DMS 273 treated with DMSO at 0.1 percent for 48 hours (cell line): ENCODE measurements at places on chromosomes 12 and 14.

- DNase-seq, result peak; percentile 77
Observed at GRCh38 chr14:55807053-55807880, 227.3 kb downstream of the KTN1 start.

DNA sequence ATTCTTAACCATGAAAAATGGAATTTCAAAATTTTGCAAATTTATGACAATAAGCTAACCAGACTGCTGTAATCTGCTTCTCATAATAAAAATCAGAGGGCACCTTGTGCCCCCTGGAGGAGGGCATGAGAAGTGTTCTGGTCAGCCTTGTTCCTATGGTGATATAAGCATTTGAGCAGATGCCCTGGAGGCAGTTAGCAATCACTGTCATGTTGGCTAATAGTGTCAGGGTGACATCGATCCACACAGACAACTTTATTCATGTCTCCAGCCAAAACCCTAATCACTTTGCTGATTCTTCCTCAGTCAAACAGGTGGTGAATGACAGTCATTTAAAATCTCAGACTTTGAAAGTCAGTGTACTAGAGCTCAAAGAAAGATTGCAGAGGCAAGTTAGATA is 943.0 kb downstream of the GALC start:
- DNase-seq, result peak; percentile 13

GRCh38 chr12:110934093-110934852 is 13.9 kb upstream of the MYL2 start:
- DNase-seq, result no peak

- no peak for DNase-seq
Observed at GRCh38 chr12:14393751-14394150, 28.3 kb downstream of the ATF7IP start.

DNA sequence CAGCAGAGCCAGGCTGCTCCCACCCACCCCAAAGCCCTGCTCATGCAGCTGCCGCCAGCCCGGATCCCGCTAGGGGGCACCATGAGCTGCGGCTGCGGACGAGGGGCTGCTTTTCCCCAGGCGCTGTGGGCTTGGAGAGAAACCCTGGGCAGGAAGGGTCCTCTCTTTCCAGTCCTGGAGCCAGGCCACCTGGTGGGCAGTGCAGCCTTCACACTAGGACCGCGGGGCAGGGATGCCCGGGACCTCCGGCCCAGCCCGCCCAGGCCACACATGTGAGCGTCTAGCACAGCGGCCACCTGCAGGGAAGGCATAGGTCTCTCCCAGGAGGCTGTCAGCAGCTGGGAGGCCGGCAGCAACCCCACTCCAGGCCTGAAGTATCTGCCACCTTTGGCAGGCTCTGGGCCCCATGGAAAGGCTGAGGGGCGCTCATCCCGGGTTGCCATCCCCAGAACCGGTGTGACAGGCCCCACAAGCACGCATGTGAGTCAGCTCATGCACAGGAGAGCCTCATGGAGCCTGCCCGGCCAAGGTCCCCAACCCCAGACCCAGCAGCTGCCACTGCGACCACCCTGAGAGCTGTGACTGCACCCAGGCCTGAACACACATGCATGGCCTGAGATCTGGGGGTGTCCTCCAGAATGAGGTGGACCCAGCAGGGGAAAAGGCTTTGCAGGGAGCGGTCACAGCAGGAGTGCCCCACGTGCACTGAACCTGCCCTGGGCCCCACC is 280.0 kb upstream of the RTL1 start:
- DNase-seq, result no peak

DNA sequence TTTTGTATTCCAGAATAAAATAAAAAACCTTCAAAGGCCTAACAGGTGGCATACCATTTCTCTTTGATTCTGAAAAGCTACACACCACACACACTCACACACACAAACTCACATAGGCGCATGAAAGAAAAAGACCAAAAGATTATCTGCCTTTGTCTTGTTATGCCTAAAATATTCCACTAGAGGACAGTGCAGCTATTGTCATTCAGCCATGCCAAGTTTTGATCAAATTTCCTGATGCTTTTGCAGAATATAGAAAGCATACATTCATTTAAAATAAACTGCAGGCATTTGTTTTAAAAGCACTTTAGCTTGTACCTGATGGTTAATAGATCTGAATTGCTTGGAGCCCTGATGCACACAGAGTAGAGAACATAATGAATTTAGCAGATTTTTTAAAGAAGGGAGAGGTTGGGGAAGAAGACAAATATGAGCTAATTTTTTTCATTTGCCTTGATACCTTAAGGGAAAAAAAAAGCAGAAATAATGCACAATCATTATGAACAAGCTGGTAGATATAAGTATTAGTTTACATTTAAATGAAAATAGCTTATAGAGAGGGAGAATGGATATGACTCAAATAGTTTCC is 1766.9 kb upstream of the SEL1L start:
- peak; percentile 1 for DNase-seq

DNA sequence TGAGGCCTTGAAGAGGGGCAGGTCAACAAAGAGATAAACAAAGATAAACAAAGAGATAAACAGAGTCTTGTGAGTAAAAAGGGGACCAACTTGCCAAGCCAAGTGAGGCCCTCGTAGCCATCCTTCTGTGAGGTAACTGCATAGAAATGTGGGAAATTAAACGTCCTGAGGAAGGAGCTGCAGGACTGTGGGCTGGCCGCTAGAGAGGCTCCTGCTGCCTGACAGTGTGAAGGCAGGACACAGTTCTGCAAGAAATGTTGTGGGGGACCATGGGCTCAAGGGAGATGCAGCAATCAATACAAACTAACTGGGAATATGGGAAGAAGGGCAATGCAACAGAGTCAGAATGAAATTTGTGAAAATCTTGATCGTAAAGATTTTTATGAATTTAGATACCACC is 91.9 kb downstream of the SLC8A3 start:
- DNase-seq, result no peak

- DNase-seq, result no peak
Observed at GRCh38 chr12:25715102-25715501, 162.0 kb upstream of the LMNTD1 start.

- no peak for DNase-seq
Observed at GRCh38 chr12:95522692-95523091, 28.6 kb downstream of the USP44 start.

- DNase-seq, result no peak
Observed at GRCh38 chr14:90632871-90633270, 183.4 kb downstream of the TTC7B start.
